Activated T-helper 1 cell treated with Interleukin-2 at 50 U/mL for 16 hours (primary cell): ENCODE measurements at places on chromosomes 13 and 19.

GRCh38 chr19:18992696-18993095 lies 40.6 kb downstream of the SUGP2 start:
- no peak for DNase-seq

- no peak for DNase-seq
These were observed 8.2 kb downstream of the ZDHHC20 start for GRCh38 chr13:21450936-21451335.

DNA sequence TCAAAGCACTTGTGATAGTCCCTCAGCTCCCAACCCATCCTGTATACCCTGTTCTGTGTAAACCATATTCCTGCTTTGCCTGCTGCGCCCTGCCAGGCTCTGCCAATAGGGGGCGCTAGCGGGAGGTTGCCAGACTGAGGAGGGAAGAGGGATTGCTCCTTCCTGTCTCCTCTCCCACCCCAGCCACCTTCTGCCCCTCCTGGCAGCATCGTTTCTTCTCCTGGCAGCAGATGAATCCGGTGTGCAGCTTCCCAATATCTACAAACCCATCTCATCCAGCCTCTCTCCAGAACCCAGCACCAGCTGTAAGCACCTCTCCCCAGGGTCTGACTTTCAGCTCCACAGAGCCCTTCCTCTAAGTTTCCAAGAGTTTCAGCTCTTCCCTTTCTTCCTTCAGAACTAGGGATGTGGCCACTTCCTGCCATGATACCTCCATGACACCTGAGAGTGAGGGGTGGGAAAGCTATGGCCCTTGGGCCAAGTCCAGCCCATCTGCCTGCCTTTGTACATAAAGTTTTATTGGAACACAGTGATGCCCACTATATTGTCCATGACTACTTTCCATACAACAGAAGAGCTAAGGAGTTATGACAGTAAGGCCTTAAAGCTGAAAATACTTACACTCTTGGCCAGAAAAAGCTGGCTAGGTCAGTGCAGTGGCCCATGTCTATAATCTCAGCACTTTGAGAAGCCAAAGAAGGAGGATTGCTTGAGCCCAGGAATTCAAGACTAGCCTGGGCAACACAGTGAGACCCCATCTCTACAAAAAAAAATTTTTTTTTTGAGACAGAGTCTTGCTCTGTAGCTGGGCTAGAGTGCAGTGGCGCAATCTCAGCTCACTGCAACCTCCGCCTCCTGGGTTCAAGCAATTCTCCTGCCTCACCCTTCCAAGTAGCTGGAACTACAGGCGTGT lies 34.5 kb upstream of the ATP1A3 start:
- DNase-seq = no peak

DNA sequence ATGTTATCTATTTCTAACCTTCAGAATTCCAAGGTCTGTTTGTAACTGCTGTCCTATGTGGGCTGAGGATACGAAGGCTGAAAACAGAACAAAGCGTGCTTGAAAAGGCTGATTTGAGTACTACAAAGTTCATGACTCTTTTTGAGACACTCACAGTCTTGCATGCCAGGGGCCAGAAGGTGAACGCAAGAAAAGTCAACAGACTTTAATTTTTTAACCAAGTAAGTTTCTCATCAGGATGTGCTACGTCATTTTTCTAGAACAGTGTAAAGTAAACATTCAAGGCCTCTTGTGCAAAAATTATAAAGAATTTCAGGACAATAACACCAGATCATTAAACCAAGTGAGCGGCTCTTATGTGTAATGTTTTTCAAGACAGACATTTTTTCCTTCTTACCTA lies 163.5 kb downstream of the COG6 start:
- no peak for DNase-seq

GRCh38 chr19:44850641-44851109 lies 4.6 kb downstream of the NECTIN2 start:
- no peak for DNase-seq

DNA sequence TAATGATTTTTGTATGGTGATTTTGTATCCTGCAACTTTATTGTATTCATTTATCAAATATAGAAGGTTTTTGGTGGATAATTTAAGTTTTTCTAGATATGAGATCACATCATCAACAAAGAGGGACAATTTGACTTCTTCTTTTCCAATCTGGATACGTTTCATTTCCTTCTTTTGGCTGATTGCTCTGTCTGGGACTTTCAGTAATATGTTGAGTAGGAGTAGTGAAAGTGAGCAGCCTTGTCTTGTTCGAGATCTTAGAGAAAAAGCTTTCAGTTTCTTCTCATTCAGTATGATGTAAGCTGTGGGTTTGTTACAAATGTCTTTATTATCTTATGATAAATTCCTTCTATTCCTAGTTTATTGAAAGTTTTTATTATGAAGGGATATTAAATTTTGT lies 352.0 kb upstream of the DACH1 start:
- DNase-seq = no peak

GRCh38 chr13:90118467-90119071 lies 1228.9 kb upstream of the MIR17HG start:
- no peak for DNase-seq

- DNase-seq = no peak
These were observed 42.6 kb downstream of the ZNF527 start for GRCh38 chr19:37413313-37414084.

- DNase-seq = no peak
These were observed 9.0 kb upstream of the MYDGF start for GRCh38 chr19:4678881-4679790.

GRCh38 chr13:100589178-100589725 lies 663 bp upstream of the GGACT start:
- DNase-seq = no peak

DNA sequence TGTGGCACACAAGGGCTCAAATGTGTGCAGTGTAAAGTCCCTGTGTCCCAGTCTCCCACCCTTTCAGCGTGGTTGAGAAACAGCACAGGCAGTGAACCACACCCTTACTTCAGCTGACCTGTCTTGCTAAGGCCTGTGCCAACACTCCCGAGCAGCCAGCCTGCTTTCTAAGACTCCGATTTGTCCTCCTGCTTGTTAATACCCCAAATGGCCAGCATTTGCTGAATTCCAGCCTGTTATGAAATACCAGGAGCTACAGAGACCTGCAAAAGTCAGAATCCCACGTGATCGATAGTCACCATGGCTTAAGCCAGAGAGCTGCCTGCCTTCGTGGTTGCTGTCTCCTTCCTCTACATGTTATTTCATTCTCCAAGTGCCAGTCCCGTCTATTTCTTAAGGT lies 200.5 kb downstream of the FGF9 start:
- DNase-seq = no peak

- DNase-seq = no peak
These were observed 138.7 kb downstream of the KDM4B start for GRCh38 chr19:5107432-5108122.

GRCh38 chr13:41520016-41520659 lies 62.8 kb downstream of the RGCC start:
- no peak for DNase-seq

- DNase-seq = no peak
These were observed 1.1 kb downstream of the RPL21 start for GRCh38 chr13:27252467-27252866.

- DNase-seq = no peak
These were observed 322.6 kb downstream of the SHISA2 start for GRCh38 chr13:25729201-25729600.

GRCh38 chr13:78060966-78061365 lies 142.3 kb upstream of the EDNRB start:
- DNase-seq = no peak

GRCh38 chr19:28489776-28490175 lies 723.2 kb downstream of the UQCRFS1 start:
- no peak for DNase-seq

- no peak for DNase-seq
These were observed 114.1 kb upstream of the ARGLU1 start for GRCh38 chr13:106681997-106682396.

GRCh38 chr19:21910318-21910717 lies 74.3 kb upstream of the ZNF43 start:
- no peak for DNase-seq

- DNase-seq = no peak
These were observed 135.1 kb upstream of the FRY start for GRCh38 chr13:31896427-31896826.

- DNase-seq = no peak
These were observed 461 bp upstream of the HSPB6 start for GRCh38 chr19:35757231-35757748.

DNA sequence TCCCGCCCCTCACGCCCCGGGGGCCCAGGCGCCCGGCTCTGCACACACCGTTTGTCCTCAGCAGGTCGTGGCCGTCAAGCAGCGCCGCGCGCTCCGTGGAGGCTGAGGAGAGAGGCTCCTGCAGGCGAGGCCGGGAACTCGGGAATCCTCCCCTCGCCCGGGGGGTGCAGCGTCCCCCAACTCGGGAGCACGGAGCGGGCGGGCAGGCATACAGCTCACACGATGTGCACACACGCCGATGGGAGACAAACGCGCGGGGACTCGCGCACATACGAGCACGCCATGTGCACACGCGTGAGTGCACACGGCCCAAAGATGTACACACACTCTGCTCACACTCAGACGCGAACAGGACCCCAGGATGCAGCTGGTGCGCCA lies 703 bp downstream of the CLEC4G start:
- no peak for DNase-seq

DNA sequence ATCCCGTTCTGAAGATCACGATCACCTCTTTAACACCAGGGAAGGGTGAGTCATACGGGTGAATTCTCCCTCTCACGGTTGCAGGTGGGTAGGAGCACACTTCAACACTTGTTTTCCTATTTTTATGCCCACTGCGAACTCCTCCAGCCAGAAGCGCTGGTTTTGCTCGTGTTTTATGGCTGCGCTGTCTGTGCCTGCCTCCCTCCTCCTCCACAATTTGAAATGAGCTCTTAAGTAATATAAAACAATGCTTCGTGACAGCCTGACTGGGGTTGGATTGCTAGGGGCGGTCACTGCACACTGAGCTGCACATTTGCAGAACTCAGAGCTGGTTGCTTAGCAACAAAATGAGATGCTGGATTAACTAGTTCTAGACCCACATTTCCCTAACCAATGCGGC lies 12.9 kb downstream of the CCDC70 start:
- no peak for DNase-seq

DNA sequence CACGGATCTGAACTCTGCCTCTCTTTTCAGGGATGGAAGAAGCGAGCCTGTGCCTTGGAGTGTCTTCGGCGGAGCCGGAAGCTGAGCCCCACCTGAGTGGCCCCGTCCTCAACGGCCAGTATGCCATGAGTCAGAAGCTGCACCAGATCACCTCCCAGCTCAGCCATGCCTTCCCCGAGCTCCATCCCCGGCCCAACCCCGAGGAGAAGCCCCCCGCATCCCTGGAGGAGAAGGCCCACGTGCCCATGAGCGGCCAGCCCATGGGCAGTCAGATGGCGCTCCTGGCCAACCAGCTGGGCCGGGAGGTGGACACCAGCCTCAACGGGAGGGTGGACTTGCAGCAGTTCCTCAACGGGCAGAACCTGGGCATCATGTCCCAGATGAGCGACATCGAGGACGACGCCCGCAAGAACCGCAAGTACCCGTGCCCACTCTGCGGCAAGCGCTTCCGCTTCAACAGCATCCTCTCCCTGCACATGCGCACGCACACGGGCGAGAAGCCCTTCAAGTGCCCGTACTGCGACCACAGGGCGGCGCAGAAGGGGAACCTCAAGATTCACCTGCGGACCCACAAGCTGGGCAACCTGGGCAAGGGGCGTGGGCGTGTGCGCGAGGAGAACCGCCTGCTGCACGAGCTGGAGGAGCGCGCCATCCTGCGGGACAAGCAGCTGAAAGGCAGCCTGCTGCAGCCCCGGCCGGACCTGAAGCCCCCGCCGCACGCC lies 71.5 kb downstream of the ZNF536 start:
- no peak for DNase-seq

DNA sequence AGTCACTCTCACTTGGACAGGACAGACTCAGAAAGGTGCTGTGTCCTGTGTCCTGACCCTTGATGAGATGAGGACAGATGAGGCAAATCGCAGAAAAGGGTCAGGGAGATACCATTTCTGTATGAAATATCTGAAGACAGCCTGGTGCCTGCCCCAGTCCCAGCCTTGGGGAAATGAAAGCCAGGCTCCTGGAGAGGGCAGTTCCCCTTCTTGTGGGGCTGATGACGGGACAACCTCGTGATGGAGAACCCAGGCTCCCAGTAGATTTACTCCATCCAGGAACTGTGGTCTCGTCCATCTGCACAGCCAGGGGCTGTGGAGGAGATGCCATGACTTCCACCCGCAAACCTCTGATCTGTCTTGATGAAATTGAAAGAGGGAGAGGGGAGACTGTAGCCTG lies 13.8 kb downstream of the LILRB1 start:
- DNase-seq = no peak

GRCh38 chr13:39503048-39503447 lies 99.9 kb downstream of the LHFPL6 start:
- DNase-seq = no peak
